NCI-H446 (cell line): ENCODE measurements at places on chromosomes 3 and 15.

DNA sequence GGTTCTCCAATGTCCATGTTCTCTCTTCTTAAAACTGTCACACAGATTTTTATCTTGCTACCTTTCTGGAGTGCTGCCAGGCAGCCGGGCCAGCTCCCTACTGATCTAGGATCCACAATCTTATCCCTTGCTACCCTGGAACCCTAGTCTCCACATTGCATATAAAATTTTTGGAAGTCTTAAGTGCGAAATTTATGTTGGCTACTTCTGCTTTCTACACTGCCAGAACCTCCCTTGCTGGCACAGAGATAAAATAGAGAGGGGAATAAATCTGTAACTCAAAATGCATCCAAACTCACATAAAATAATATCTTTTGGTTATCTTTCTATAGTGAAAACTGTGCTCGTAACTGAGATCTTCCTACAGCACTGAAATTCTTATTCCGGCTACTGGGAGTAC is 182.6 kb downstream of the ZPLD1 start:
- no peak for DNase-seq

GRCh38 chr3:136353461-136353860 is 103.3 kb downstream of the PCCB start:
- no peak for DNase-seq

- DNase-seq = no peak
These were observed 590.4 kb downstream of the PDCD6IP start for GRCh38 chr3:34388830-34389229.

- no peak for DNase-seq
These were observed 1.0 kb downstream of the CSPG5 start for GRCh38 chr3:47577583-47578118.

- peak; percentile 74 for DNase-seq
These were observed 1.1 kb upstream of the EPHA6 start for GRCh38 chr3:96813134-96813819.

DNA sequence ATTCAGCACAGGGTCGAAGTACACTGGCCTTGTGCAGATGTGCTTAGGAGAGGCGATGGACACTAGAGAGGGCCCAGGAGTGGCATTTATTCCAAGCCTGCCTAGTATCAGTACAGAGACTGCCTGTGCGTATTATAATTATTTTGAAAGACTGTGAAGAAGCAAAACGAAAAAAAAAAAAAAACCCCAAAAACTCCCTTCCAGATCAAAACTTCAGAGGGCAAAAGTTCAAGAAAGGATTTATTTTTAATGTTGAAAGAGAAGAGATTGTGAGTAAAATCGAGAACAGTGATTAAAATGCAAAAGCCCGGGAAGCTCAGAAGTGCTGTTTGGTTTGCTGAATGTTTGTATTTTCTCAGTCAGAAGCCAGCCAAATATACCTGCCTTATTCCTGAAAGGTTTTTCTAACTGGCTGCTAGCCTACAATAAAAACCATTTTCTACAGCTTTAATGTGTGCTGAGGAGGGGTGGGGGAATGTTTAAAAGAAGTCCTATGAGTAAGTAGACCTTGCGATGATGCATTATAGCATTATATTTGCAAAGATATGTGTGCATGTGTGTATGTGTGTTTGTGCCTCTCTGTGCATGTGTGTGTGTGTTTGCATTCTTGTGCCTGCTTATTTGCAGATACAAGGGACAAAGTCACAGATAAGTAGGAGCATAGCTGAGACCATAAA is 19.3 kb upstream of the LZTFL1 start:
- no peak for DNase-seq

GRCh38 chr3:69082361-69082760 is 2.2 kb upstream of the UBA3 start:
- no peak for DNase-seq

GRCh38 chr3:169283951-169284350 is 379.6 kb downstream of the MECOM start:
- DNase-seq = no peak

DNA sequence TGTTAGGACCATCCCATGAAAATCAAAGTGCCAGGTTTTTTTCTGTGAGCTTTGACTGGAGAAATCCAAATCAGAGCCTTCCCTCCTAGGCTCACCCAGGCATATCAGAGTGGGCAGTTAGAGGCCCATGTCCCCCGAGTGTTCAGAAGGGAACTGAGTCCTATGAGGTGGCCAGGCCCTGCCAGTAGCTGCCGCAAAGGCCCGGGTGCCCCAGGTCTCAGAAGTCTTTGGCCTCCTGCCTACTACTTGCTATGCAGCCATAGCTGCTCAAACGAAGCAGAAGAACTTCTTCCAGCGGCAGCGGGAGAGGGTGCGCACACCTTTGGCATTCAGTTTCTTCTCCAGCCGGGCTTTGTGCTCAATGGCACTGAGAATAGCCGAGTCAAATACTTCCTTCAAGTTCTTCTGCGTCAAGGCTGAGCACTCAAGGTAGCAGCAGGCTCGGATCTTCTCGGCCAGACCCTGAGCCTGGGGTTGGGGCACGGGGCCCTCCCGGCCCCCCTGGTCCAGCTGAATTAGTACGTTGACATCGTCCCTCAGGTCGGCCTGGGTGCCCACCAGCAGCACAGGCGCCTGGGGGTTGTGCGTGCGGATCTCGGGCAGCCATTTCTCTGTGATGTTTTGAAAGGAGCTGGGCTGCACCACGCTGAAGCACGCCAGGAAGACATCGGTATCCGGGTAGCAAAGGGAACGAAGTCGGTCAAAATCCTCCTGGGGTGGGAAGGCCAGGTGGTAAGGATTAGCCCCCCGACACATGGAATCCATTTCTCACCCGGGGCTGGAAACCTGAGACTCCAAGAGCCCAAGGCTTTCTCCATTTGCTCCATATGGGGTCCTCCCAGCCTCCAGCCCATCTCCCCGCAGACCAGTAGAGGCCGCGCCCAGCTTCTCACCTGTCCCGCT is 992 bp downstream of the RHOV start:
- no peak for DNase-seq

DNA sequence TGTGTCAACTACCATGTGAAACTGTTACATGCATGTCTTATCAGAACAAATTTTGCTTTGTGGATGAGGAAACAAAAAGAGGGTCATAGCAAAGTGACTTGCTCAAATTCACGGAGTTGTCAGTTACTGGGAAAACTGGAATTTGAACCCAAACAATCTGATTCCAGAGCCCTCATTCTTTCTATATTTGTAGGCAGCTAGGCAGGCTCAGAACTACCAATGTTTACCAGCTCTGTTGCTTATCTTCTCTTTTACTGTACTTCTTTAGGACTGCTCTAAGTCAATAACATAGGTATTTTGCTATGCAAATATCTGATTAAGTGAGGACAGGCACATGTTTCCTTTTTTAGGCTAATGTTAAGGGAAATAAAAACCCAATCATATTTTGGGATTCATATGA is 450.5 kb downstream of the ZPLD1 start:
- no peak for DNase-seq

DNA sequence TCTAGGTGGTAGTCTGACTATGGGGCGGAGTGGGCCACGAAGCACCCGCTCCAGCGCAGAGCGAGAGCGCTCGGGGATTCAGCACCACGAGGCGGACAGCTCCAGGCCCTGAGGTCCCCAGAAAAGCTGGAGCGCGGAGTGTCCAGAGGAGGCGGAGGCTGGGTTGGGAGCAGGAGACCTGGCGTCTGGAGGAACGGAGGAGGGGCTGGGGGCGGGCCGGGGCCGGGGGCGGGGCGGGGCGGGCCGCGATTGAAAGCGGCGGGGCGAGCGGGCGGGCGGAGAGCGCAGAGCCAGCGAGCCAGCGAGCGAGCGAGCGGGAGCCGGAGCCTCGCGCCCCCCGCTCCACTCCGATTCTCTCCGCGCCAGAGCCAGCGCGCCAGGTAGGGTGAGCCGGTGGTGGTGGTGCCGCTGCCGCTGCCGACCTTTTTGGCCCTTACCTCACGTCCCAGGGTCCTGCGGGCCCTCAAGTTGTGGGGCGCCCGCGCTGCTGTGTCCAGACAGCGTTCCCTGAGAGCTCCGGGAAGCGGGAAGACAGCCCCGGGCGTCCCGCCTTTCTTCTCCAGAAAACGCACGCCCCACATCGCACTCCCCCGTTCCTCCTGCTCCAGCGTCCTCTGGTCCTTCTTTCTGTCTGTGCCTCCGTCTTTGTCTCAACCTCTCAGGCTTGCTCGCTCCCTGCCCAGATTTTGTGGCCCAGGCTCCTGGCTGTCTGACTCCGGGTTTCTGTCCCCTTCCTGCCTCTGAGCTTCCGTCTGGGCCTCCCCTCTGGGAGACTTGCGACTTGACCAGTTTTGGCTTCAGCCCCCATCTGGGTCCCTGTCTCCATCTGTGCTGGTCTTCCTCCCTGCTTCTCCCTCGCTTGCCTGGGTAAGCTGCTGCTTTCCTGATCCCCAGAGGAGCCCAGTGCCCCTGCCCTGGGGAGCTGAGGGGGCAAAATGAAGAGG is at the start of gene GRM2:
Gene GRM2 (plus strand): TSS at position 281 of the 944 bp plus-strand sequence. CDS start 1,916 bp downstream, outside the sequence.
- DNase-seq = no peak

GRCh38 chr3:149142682-149143081 is 13.2 kb downstream of the HPS3 start:
- no peak for DNase-seq

DNA sequence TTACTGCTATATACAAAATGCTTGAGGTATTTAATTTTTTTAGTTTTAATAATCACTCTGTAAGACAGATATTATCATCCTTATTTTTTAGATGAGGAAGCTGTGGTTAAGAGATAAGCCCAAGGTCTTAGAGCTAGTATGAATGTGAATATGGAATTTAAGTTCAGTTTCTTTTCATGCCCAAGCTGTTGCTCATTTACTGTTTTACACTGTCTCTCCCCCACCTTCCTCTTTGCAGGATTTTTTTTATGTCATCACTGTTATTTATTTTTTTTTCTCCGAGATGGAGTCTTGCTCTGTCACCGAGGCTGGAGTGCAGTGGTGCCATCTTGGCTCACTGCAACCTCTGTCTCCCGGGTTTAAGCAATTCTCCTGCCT is 22.5 kb downstream of the MAP2K5 start:
- DNase-seq = no peak

DNA sequence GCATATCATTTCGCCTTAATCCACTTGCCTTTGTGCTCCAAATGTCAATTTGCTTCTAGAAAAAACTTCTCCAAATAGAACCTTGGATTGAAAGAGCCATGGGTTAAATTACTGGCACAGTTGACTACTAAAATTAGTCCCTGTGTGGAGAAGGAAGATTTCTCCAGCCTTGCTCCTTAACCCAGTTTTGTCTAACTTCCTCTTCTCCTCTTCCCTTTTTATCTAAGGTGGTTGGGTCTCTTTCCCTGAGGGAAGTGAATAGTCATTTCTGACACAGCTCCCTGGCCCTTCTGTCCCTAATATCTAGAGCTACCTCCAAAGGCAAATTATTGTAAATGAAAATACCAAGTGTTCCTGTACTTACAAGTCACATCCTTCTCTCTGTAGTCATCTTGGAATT is 527.9 kb upstream of the TBL1XR1 start:
- DNase-seq = no peak

GRCh38 chr3:177041730-177042551 is 155.3 kb downstream of the TBL1XR1 start:
- no peak for DNase-seq

DNA sequence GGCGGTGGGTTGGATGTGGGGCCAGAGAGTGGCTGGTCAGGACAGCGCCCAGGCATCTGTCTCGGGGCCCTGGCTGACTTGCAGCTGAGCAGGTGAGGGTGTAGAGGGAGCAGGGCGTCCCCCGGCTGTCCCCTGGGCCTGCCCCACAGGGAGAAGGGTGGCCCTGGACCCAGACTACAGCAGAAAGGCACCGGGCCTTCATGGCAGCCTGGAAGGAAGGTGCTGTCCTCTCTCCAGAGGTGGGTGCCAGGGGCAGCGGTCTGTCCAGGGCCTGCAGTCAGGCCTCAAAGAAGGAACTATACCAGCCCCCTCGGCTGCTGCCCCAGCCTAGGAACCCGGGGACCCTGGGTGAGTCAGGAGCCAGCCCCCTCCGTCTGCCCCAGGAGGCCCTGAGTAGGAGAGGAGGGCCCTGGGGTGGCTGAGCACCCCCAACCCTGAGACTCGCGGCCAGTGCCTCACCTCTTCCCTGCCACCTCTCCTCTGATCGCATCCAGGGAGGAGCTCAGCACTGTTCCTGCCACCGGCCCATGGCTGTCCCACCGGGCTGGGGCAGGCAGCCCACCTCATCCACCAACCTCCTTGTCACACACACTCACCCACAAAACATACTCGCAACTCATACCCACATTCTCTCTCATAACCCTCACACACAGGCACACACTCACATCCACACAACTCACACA is 133.5 kb downstream of the FBLN2 start:
- no peak for DNase-seq

DNA sequence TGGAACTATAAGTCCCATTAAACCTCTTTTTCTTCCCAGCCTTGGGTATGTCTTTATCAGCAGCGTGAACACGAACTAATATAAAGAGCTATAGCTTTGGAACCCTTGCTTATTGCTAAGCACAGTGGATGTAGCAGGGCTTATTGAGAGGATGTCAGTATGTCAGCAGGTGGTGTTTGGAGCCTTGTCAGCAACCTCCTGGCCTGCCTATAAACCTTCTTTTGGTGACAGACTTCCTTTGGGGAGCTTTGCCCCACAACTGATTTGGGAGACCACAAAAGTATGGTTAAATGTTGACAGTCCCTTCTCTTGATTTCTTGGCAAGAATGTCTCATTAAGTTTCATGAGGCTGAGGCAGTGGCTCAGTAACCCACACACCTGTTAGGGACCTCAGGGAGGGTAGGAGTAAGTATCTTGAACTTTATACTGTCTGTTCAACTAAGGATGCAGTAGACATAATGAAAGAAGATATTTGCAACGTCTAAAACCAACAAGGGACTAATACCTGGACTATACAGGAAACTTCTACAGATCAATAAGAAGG is 14.8 kb downstream of the CCNDBP1 start:
- DNase-seq = no peak
